ENCODE measurements at places on chromosomes 7 and 10.

GRCh38 chr10:35523670-35524225 is 81.4 kb upstream of the GJD4 start:
- DNase-seq, result peak; percentile 17

DNA sequence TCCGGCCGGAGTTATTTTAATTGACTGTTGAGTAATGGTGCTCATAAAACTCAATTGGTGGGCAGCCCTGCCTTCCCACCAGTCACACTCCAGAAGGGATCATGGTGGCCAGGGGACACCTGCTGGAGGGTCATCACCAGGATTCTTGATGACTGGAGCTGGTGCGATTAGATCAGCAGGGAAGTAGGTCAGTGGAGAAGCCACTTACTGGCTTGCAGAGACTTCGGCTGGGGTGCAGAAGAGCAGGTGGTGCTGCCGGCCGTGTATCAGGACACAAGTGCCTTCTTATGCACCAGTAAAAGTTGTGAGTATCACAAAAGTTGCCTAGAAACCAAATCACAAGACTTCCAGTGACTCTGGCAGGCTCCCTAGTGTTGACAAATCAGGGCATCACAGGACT is 82.6 kb upstream of the CHCHD3 start:
- DNase-seq, result no peak

DNA sequence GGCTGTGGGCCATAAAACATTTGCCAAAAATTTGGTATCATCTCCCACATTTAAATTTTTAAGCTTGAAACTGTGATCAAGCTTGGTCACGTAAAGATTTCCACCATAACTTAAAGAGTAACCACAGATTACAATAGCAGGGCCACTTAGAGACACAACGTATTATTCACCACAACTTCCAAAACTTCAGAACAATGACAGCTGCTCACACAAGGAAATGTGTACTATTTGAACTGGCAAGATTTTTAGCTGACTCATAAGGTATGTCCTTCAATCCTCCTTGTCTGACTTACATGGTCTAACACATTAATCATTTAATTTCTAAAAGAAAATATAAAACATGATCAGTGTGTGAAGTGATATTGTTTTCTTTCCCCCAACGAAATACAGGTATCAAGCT is 234.5 kb downstream of the PARD3 start:
- no peak for DNase-seq

DNA sequence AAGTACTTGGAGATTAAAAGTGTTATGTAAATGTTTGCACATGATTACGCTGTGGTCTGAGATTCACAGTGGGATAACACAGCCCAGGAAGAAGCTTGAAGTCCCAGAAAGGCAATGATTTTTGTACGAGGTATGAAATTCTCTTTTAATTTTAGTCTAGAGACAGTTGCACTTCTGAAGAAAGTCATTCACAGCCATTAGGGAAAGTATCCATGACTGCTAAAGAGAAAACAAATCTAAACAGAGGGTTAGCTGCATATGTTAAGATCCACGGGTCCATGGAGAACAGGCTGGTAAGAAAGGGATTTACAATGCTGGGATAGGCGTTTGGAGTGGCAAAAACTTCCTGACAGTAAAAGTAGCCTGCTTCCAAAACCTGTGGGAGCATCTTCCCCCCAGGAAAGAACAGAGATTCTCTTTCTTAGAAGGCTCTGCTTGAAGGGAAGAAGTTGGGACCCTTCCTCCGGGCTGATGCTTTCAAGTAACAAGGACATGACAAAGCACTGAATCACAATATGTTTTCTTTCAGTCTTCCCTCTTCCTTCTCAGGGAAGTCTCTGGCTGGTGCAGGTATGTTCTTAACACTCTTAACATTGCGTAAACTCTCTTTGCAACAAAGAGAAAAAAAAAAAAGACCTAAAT is 220.8 kb upstream of the CELF2 start:
- DNase-seq, result no peak
